NCI-H460 (cell line): ENCODE measurements at places on chromosomes 2 and 18.

GRCh38 chr2:134610871-134611270 lies 107.9 kb downstream of the TMEM163 start:
- no peak for DNase-seq

GRCh38 chr2:129192841-129193253 lies 786.6 kb upstream of the RAB6C start:
- no peak for DNase-seq

DNA sequence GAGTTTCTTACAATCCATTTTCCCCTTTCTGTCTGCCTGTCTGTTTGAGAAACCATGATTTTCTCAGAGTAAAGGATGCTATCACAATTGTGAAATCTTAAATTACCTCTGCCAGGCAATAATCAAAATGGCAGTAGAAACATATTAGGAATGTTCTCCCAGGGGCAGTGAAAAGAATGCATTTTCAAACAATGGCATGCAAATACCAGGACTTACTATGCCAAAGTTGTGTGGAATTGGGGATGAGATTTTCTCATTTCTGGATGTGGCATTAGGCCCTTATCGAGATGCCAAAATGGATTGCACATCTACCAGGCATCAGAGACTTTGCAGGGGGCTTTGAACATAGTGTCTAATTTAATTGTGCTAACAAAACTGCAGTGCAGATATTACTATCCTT lies 821.4 kb downstream of the RNF144A start:
- no peak for DNase-seq

DNA sequence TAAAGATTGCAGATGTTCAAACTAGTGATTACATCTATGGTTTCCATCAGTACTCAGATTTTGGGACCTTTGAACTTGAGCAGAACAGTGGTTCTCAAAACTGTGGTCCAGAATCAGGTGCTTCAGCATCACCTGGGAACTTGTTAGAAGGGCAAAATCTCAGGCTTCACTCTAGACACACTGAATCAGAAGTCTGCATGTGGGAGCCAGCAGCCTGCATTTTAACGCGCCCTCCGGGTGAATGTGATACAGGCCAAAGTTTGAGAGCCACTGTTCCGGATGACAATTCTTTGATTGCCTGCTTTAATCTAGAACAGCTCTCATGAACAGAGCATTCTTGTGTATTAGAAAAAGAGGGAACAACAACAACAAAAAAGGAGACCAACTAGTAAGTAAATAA lies 261.7 kb downstream of the GPD2 start:
- no peak for DNase-seq

DNA sequence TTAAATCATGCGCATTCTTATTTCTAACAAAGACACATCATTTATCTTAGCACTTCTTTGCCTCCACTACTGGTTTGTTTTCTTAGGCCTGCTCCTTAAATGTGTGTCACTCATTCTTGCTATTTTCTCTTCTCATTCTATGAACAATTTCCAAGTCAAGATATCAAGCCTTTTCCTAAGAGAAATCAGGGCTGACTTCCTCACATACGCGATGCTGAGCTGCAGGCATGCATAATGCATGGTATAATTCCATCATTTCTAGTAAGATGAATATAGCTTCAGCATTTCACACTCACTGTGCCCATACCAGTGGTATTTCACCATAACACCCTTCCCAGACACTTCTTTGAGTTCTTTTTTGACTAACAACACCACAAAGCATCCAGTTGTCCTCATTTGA lies 838.9 kb upstream of the DDX18 start:
- DNase-seq: no peak

DNA sequence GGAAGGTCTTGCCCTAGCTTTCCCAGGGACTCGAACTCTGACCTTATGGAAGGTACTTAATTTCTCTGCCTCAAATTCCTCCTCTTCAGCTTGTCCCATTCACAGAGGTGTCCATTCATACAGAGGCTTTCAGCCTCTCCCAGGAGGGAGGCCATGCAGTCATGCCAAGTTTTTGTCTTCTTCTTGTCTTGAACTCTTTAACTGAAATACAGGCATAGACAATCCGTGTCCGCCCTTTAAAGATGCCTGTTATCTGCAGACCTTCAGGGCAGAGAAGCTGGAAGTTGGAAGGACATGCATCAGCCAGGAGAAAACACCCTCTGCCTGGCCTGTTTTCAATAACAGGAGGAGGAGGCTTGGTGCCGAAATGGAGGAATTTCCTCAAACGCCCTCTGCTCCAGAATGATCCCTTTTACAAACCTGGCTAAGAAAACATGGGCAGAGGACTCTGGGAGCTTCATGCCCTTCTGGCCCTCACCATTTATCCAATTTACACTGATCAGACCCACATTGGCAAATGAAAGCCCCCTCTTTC lies 308.3 kb downstream of the MYCN start:
- no peak for DNase-seq
